ENCODE measurements at places on chromosomes 11 and 22.

DNA sequence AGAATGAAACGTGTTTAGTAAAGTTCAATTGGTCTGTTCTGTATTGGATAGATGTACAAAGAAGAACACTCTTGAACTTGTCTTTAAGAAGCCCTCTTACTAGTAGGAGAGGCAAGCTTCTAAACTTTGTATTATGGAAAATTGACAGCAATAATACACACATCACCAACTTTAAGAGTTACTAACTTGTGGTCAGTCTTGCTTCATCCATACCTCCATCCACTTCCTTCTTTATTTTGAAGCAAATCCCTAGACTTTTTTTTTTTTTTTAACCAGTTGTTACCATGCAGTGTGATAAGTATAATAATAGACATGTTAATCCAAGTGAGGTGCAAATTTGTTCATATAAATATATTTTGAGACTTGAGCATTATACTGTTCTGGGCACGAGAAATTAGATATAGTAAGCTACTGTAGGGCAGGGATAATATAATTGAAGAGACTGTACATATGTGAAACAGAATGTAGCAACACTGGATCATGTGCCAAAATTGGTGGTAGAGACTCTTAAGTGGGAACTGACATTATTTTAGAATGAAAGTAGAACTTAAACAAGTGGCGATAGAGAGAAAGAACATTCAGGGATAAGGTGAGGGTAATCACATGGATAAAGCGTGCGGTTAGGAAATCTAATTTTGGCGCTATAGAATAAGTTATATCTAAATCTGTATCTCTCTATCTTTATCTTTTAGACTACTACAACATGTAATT is 6.5 kb downstream of the FAR1 start:
- DNase-seq = no peak

GRCh38 chr11:36945384-36945783 is 347.3 kb upstream of the RAG2 start:
- DNase-seq = no peak

GRCh38 chr22:28375761-28376534 is 303.7 kb downstream of the TTC28 start:
- DNase-seq = no peak

- no peak for DNase-seq
Measured at GRCh38 chr11:72828692-72829101, 14.5 kb downstream of the ATG16L2 start.

- no peak for DNase-seq
Measured at GRCh38 chr11:1500466-1501420, 14.2 kb upstream of the MOB2 start.

DNA sequence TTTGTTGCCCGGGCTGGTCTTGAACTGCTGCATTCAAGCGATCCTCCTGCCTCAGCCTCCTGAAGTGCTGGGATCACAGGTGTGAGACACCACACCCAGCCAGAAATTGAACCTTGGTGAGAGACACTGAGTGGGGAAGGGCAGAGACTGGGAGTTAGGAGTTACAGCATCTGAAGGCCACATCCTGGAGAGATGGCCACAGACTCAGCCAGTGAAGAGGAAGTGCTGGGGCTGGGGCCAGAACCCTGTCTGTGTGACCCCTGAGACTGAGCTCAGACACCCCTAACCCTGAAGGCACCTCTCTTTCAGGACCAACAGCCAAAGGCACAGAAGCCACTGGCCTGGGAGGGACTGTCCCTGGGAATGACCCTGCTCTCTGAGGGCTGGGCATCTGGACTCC is 33.8 kb downstream of the TXN2 start:
- DNase-seq = no peak

DNA sequence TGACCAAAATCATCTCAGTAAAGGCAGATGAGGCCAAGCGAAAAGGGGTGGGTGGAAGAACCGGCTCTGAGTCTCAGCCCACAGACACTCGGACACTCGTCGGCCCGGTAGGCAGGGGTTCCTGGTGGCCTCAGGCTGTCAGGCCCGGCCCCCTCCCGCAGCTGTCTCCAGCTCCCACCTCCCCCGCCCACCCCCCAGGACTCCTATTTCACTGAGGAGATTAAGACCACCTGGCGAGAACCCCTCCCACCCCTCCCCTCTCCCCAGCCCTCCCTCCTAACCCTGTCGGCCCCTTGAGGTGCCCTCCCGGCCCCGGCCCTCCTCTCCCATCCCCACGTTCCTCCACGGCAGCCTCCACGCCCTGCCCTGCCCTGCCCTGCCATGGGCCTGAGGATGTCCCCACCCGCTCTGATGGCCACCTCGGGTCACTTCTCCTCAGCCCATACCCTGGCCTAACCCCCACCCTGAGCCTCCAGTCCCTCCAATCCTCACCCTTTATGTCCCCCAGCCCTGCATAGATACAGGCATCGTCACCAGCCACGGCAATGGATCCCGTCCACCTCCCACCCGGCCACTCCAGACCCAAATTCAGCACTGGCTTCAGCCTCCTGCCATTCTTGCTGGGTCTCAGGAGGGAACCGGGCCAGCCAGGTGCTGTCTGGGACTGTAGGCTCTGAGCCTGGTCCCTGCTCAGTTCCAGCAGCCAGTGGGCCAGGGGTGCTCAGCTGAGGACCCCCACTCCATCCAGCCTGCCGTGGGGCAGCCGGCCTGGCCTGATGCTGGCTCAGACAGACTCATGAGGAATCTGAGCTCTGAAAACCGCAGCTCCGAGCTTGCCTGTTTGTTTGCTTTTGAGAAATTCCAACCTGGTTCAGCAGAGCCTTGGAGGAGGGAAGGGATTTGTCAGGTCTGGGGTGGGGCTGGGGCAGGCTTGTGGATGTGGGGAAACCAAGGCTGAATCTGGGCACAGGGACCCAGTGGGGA is 9.8 kb upstream of the TBX1 start:
- DNase-seq = no peak

GRCh38 chr22:49670456-49671330 is 157.0 kb downstream of the BRD1 start:
- no peak for DNase-seq

DNA sequence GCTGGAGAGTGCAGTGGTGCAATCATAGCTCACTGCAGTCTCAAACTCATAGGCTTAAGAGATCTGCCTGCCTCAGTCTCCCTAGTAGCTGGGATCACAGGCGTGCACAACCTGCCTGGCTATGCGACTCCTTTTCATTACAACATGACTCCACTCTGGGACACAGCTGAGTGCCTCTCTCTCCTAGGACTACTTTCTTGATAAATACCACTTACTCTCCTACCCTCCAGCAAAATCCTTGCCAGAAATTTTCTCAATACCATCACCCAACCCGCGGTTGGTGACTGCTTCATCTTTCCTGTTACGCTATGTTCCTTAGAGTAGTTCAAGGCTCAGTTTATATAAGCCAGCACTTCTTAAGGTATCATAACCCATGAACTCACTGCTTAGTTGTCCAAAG is 26.9 kb downstream of the ARFGAP3 start:
- no peak for DNase-seq

DNA sequence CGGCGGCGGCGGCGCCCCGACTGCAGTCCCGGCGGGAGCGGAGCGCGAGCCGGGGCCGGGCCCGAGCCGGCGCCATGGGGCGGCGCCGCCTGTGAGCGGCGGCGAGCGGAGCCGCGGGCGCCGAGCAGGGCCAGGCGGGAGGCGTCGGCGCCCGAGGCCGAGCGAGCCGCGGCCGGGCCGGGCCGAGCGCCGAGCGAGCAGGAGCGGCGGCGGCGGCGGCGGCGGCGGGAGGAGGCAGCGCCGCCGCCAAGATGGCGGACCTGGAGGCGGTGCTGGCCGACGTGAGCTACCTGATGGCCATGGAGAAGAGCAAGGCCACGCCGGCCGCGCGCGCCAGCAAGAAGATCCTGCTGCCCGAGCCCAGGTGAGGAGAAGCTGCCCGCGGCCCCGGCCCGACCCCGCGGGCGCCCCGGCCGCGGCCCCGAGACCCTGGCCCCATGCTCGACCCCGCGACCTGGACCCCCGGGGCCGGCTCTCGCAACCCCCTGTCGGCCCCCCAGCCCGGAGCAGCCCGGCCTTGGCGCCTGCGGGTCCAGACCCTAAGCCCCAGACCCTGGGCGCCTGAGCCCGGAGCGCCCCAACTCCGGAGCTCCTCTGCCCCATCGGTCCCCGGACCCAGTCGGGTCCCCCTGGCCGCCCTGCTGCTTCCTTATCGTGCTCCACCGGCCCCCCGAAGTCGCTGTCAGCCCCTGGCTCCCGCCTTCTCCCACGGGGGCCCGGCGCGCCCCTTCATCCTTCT is at the start of gene GRK2:
TSS of gene GRK2 (plus strand) at position 25 of the 739 bp plus-strand sequence. CDS start at position 252, 227 bp downstream.
- no peak for DNase-seq

- DNase-seq = no peak
Measured at GRCh38 chr22:22836635-22837034, 51.0 kb upstream of the IGLL5 start.

DNA sequence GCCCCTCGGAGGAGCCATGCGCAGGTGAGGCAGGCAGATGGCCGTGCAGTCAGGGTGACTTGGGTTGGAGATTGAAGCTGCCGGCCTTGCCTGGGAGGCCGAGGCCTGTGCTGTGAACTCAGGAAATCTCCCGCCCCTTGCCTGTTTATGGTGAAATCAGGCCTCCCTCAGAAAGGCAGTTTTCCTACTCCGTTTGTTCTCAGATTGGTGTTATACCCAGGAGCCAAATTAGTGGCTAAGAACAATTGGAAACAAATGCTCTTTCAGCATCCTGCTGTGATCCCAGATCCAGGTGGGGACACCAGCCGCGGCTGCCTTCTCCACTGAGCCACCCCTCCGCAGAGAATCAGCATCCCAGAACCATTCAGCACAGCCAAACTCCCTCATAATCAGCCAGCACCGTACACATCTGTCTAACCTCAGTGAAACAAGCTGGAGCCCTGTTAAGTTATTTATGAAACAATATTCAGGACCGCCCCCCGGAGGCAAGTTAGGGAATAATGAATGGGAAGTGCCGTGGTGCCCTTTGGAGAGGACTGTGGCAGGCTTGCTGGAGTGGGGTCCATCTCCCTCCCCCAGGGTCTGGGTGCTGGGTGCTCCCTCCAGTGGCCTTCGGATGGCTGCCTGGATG is 60.0 kb downstream of the PKNOX2 start:
- DNase-seq = no peak

DNA sequence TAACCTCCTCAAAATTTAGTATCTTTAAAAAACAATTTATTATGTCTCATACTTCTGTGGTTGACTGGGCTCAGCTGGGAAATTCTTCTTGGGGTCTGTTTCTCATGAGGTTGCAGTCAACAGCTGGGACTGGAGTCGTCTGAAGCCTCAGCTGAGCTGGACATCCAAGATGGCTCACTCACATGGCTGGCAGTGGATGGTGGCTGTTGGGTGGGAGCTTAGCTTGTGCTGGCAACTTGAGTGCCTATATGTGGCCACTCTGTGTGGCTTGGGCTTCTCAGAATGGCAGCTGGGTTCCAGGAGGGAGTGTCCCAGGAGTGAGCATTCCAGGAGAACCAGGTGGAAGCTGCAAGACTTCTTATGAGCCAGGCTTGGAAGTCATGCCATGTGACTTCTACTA is 13.2 kb downstream of the THY1 start:
- no peak for DNase-seq

- DNase-seq = peak; percentile 72
Measured at GRCh38 chr11:68297812-68298658, 14.4 kb upstream of the LRP5 start.

- no peak for DNase-seq
Measured at GRCh38 chr22:25085930-25086901, 113.4 kb upstream of the CRYBB3 start.

- DNase-seq = no peak
Measured at GRCh38 chr11:73159297-73159696, 17.2 kb upstream of the FCHSD2 start.

DNA sequence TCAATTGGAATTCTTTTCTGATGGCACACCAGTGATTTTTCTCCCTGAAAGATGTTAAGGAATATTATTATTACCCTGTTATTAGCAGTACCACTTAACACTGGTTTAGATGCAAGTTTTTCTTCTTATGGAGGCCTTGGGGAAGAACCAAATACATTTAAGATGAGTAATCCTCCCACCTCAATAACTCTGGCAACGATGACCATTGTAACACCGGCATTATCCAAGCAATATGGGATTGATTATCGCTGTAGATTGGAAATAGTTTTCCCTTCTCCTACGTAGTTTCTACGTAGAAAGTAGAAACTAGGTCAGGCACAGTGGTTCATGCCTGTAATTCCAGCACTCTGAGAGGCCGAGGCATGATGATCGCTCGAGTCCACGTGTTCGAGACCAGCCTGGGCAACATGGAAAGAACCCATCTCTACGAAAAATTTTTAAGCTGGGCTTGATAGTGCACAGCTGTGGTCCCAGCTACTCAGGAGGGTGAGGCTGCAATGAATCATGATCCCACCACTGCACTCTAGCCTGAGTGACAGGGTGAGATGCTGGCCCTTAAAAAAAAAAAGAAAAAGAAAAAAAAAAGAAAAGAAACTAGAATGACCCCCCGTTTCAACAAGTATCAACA is 45.5 kb downstream of the PACSIN2 start:
- no peak for DNase-seq

- no peak for DNase-seq
Measured at GRCh38 chr11:113666584-113666983, 39.5 kb downstream of the TMPRSS5 start.

DNA sequence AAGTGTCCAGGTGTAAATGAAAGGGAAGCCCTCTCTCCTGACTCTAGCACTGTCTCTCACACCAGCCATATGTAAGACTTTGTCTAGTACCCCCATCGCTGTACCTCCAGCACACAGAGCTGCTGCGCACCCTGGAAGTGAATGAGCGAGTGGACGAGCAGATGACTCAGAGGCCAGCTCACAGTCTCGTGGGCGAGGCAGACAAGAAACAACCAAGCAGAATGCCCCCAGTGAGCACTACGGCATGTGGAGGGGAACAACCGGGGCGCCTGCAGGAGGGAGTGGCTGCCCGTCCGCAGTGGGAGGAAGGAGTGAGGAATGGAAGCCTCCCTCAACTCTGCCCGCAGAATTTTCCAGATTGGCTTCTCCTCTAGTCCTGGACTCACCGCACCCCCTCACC is 46.4 kb downstream of the MCM5 start:
- no peak for DNase-seq

GRCh38 chr22:42717197-42717928 is 3.3 kb downstream of the A4GALT start:
- no peak for DNase-seq

GRCh38 chr11:110519796-110520195 is 90.0 kb downstream of the FDX1 start:
- no peak for DNase-seq

DNA sequence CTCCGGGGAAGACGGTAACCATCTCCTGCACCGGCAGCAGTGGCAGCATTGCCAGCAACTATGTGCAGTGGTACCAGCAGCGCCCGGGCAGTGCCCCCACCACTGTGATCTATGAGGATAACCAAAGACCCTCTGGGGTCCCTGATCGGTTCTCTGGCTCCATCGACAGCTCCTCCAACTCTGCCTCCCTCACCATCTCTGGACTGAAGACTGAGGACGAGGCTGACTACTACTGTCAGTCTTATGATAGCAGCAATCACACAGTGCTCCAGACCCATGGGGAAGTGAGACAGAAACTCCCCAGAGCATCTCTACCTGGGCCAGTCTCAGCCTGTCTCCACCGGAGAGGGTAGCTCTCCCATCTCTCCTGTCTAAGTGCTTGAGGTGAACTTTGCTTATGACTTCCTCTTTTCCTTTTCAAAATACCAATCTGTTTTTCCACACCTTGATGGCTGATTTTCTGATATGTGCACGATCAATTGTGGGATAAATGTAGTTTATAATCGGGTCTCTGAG is 48.5 kb upstream of the VPREB1 start:
- DNase-seq = no peak

- DNase-seq = no peak
Measured at GRCh38 chr11:113345978-113346377, 31.6 kb downstream of the TTC12 start.

GRCh38 chr11:49208006-49208721 is at the start of gene FOLH1:
TSS of gene FOLH1 (minus strand) at chr11:49208602. CDS start at chr11:49208409, 193 bp downstream.
- no peak for DNase-seq

GRCh38 chr11:46917109-46917761 is 1.1 kb downstream of the LRP4 start:
- DNase-seq = no peak
